ENCODE measurements at places on chromosomes 1 and 21. TPM values are rescaled to one million over a fixed set of nuclear protein-coding genes. Genes with fewer than 3 reads are reported as not detected.

DNA sequence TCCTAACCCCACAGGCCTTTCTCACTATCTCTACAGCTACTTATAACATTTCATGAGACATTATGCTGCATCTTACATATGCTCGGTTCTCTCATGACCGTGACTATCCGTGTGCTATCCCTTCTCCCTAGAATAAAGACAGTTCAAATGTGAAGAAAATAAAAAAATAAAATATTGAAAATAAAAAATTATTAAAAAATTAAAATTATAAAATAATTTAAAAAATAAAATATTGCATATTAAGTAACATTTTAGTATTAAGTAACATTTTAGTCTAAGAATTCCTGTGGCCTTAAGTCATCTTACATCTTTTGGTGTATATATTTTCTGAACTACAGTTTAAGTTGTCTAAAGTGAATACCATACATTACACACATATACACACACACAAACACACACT is 415.5 kb downstream of the DPYD start:
- no peak for DNase-seq

DNA sequence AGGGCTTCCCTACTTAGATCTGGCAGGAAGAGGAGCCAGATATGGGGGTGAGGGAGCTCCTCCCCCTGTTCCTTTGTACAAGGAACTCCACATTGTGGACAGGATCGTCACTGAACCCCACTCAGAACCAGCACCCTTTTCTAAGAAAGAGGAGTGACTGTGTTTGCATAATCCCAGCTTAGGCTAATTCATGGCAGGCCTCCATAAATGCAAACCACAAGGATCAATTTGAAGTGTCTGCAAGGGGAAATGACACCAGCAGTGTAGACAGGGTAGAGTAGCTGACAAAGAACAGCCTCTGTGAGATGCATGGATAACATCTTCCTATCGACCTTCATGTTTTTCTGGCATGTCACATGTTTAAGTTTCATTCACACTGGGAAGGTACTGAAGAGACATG is 11.7 kb downstream of the MX1 start:
- no peak for DNase-seq

GRCh38 chr1:58735586-58735985 is 35.7 kb upstream of the MYSM1 start:
- DNase-seq = no peak

Gene COL11A1
- total RNA-seq = not detected

Gene TDRD5
- total RNA-seq = under 0.01 TPM
